ENCODE measurements at places on chromosomes 1 and 21.

DNA sequence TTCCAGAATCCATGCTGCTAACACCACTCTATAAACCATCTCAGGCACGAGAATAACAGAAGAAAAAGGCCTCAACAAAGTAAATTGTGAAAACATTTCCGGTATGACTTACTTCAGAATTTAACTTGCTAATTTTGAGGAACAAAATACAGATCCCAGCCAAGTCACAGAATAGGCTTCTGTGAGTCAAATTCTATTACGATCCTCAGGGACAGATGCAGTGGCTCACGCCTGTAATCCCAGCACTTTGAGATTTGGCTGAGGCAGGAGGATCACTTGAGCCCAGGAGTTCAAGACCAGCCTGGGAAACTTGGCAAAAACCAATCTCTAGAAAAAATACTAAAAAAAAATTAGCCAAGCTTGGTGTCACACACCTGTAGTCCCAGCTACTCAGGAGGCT lies 8.8 kb upstream of the CCDC27 start:
- DNase-seq = peak; percentile 1

- peak; percentile 43 for DNase-seq
These were observed 670 bp downstream of the CLSTN1 start for GRCh38 chr1:9822897-9823692.

- DNase-seq = no peak
These were observed 401.9 kb downstream of the LMO4 start for GRCh38 chr1:87730274-87731216.

DNA sequence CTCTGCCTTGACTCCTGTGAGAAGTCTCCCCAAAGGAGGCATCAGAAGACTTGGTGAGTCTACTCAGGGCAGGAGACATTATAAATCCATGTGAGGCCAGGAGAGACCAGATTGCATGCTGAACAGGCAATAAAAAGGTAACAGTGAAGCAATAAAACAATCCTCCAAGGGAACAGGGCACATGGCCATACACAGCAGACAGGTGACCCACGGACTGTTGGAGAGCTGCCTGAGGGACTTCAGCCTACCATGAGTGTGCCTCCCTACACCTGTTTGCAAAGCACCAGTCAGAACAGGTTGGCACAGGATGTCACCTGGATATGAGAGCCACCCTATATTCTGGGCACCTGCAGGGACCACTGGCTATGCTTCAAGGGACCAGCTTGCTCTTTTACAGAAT lies 67.6 kb downstream of the MAB21L3 start:
- no peak for DNase-seq

DNA sequence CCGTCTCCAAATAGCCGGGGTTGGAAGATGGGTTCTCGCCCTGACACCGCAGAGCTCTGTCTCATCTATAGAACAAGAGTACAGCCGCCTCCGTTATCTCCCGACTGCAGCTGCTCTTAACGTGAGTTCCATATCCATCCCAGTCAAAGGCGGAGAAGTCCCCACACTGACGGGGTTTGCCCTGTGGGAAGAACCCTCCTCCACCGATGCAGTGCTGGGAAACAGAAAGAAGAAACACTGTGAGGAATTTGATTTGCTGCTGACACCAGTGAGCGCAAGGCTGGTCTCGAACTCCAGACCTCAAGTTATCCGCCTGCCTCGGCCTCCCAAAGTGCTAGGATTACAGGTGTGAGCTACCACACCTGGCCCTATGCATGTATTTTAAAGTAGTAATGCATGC lies 9.5 kb downstream of the ITLN2 start:
- no peak for DNase-seq

GRCh38 chr21:37704751-37705150 lies 211.5 kb downstream of the KCNJ6 start:
- DNase-seq = no peak

DNA sequence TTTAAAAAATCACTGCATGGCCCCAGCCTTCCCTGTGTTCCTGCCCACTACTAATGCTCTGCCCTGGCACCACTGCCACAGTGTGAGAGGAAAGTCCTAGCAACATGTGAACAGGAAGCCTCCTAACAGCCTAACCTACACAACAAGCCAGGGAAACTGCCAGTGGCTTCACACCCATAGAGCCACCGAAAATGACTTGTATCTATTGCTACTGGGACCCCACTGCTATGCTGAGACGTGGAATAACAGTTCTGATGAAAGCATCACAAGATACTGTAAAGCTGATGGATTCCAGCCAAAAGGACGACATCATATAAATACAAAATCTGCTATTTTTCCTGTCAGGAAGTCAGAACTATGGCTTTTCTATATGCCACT lies 74.9 kb downstream of the JAK1 start:
- DNase-seq = no peak

- DNase-seq = no peak
These were observed 716 bp upstream of the MTARC1 start for GRCh38 chr1:220786057-220786336.

Data from Kasumi-1 (cell line).